Stimulated activated CD4-positive, alpha-beta T cell treated with anti-CD3 and anti-CD28 coated beads, TNF-alpha, amount 100 ng/mL, for 24 hours (primary cell): ENCODE measurements at places on chromosomes 1 and 21.

GRCh38 chr21:45306832-45307571 is 19.3 kb upstream of the POFUT2 start:
- DNase-seq: no peak

GRCh38 chr1:56375326-56375804 is 204.0 kb downstream of the PLPP3 start:
- no peak for DNase-seq

DNA sequence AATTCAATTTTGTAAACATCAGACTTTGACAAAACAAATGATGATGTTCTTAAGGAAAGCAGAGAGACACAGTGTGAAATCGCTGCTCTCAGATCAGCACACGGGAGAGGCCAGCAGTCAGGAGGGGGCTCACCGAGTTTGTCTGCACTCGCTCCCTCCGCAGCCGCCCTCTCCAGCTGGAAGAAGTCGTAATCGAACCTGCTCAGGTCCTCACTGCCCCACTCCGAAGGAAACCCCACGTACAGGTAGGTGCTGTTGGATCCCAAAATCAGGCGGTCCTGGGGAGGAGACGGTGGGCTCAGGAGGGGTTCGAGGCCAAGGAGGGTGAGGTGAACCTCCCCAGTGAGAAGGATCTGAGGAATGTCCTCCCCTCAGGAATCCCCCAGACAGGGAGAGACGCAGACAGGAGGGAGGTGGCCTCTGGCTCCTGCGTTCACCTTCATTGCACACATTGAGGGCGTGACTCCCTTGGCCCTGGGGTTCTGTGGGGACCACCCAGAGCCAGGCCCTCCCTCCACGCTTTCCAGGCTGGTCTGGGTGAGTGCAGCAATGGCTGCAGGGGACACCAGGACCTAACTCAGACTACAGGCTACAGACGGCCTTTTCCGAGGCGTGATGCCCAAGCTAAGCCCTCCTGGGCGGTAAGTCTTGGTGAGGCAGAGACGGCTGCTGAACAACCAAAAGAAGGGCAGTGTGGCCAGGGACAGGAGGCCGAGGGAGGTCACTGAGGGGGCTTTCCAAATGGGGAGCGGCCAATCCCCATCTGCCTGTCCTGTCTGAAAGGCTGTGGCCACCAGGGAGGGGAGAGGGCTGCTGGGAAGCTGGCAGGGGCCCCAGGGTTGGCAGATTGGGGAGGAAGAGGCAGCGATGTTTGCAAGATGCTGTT is 65.5 kb downstream of the SCCPDH start:
- no peak for DNase-seq

DNA sequence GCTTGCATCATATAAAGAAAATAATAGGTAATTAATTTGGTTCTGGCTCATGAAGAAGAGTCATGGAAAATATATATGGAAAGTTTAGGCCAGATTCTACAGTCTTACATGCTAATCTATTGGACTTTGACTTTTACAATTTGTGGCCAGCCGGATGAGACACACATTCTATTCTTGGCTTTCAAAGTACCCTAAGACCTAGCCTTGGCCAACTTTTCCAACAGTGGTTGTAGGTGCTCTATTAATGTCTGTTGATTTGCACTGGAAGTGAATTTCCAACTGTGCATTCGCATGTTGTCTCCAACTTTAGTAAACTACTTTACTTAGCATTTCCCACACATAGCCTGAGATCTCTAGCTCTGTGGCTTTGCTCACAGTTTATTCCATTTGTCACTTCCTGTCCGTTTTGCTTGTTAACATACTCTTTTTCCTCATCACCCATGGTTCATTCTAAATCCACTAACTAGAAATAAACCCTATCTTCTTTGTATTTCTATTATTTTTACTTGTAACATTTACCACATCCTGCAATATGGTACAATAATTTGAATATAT is 644.0 kb downstream of the PTPRC start:
- DNase-seq: no peak

DNA sequence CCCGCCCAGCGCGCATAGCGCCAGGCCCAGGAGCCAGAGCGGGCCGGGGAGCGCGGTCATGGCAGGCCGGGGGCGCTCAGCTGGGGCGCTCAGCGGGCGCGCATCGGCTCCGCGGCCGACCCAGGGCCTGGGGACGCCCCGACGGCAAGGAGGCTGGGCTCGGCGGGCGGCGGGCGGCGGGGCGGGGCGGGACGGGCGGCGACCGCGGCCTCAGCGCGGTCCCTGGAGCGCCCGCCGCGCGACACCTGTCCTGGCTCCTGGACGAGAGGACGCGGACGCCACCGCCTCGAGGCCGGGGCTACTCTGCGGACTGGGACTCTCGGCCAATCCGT is 273 bp downstream of the BMP8B start:
- DNase-seq: no peak
